Thoracic aorta (tissue), 2 donors: ENCODE measurements at places on chromosomes 4 and X.

DNA sequence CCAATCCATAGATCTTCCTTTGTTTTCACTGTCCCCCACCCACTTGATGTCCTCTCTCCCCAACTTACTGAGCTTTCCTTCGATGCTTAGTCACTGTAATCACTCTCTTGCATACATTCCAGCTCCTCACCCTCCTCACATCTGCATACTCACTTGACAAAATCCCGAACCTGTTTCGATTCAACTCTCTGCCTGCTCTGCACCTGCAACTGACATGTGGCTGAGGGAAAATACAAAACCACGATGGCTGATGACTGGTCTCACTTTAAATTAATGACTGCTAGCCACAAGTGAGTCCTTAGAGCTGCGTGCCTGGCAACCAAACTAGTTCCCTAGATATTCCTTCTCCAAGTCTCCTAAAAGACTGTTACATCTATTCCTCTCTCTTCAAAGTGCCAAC, 70.4 kb upstream of the FHL1 start:
- no peak for DNase-seq

DNA sequence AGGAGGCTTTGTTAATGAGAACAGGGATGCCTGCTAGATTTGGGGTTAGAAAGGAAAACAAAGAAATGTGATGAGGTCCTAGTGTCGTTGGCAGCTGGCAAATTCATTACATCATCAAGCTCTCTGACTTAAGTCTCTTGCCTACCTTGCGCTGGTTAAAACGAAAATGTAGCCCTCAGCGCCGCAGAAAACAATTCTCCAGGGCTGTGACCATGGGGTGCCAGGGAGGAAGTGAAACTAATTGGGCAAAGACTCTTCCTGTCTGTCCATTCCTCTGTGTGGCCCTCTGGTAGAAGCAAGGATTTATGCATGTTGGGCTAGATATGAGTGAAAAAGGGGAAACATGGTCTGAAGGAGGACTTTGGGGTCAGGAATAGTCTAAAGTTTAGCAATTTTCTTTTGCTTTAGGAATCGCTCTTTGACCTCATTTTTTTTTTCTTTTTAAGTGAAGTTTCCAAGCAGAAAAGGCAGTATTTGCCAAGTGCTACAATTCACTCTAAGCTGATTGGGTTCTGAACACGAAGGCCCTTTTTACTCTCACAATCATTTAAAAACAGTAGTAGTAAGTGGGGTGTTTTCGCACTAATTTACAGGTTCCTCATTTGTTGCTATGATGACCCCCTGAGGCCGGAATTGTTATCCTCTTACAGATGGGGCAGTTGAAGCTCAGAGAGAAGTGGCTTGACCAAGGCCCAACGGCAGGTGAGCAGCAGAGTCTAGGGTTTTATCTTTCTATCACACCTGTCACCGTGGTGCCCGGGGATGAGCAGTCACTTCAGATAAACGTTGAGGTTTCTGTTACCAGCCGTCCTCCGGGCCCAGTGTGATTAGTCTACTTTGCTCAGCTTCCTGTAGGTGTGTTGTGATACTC, 27.3 kb upstream of the CHRNA9 start:
- no peak for DNase-seq

GRCh38 chr4:72896515-72896914, 173.0 kb downstream of the COX18 start:
- DNase-seq, result peak; percentile 10

- DNase-seq, result no peak
Observed at GRCh38 chrX:133380711-133381619, 34.3 kb downstream of the GPC4 start.

- DNase-seq, result no peak
Observed at GRCh38 chr4:39712819-39713607, 15.1 kb downstream of the UBE2K start.

GRCh38 chr4:91089178-91089577, 962.0 kb downstream of the CCSER1 start:
- DNase-seq, result no peak

DNA sequence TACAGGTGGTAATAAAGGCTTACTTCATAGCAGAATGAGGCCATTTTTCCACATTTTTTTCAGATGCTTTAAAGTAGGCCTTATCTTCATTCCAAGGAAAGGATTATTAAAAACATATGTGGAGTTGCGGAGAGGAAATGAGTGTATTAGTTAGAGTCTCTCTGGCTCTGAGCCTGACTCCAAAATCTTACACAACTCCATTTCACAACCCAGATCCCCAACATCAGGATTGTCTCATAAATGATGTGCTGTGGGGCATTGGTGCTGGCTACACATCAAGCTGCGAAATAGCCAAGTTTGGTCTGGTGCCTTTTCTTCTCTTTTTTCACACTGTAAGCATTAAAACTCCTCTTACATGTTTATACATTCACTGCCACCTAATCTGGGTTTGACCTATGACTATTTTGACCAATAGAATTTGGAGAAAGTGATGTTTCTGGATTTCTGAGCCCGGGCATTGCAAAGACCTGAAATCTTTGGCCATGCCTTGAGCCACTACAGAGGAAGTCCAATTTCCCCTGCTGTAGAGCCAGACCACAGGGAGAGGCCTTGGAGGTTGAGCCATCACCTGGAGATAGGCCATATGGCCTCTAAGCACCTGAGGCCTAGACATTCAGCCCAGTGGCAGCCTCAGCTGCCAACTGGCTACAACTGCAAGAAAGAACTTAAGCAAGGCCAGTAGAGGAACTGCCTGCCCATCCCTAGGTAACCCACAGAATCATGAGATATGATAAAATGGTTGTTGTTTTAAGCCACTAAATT, 16.7 kb upstream of the SOD3 start:
- peak; percentile 42 for DNase-seq

- no peak for DNase-seq
Observed at GRCh38 chr4:172169871-172170270, 356.7 kb downstream of the GALNTL6 start.

DNA sequence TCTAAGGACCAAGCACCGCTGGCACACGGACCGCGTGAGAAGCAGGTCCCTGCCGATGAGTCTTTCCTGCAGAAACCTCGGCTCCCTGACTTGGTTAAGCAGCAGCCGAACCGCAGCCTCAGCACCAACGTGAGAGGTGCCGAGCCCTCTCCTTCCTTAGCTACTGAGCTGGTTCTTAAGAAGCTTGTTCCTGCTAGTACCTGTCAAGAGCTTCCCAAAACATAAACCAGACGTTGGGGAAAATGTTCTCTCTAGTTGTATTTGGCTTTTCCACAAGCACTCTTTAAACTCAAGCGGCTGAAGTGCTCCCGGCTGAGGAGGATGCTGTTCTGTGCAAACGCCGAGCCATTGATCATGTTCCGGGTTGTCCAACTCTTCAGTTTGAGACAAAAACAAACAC, 29.3 kb upstream of the TLR3 start:
- DNase-seq, result no peak

DNA sequence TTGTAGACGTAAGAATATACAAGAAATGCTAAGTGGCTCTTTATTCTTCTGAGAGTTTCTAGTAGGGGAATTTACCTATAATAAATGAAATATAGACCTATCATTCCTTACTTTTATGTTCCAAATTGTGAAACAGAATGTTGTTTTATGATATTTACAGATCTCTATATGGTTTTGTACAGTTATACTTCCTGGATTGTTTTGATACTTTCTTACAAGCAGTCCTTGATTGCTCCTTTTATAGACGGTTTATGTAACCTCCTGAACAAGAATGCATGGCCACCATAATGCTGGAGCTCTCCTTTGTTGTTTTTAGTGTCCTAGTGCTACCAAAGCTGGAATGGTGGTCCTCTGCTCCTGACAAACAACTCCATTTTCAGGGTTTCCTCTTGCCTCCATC, 91.7 kb upstream of the RPA4 start:
- no peak for DNase-seq

DNA sequence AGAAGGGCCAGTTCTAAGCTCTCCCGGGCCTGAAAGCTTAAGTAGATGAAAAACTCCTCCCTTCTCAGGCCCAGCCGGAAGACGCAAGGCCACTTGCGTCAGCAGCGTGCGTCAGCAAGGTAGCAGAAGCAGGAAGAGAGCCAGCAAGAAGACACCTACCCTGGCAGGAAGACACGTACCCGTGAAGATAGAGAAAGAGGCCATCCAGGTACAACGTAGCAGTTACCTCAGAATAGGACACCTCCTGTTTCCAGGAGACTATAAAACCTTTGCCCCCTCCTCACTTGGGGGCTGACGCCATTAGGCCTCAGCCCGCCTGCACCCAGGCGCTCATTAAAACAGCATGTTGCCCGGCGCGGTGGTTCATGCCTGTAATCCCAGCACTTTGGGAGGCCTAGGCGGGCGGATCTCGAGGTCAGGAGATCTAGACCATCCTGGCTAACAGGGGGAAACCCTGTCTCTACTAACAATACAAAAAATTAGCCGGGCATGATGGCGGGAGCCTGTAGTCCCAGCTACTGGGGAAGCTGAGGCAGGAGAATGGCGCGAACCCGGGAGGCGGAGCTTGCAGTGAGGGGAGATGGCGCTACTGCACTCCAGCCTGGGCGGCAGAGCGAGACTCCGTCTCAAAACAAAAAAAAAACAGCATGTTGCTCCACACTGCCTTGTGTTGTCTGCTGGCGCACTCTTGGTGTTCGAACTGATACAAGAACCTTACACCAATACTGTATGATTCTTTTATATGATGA, 242.7 kb upstream of the NWD2 start:
- no peak for DNase-seq

- peak; percentile 74 for DNase-seq
Observed at GRCh38 chr4:38667085-38667893, 3.3 kb downstream of the KLF3 start.

DNA sequence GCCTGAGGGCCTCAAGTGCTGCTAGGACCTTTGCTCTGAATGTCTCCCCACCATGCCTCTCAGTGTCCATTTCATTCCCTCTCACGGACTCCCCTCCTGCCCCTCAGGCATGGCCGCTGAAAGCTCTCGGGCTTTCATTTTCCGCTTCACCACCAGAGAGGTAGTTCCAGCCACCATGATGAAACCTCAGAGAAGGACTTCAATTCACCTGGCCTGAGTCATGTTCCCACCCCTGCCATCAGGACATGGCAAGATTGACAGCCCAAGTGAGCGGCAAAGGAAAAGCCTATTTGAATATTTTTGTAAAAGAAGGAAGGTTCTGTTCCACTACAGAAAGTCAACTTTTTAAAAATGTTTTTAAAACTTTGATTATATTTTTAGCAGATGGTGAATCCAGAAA, 249.3 kb upstream of the GALNT7 start:
- DNase-seq, result no peak
